ENCODE measurements at places on chromosomes 2 and 18. TPM values are rescaled to one million over a fixed set of nuclear protein-coding genes. Genes with fewer than 3 reads are reported as not detected.
A peak's percentile ranks its signal among the peaks of the same experiment; 100 is the strongest.

The TUBA4A gene
- polyA plus RNA-seq = 35.6 TPM

DNA sequence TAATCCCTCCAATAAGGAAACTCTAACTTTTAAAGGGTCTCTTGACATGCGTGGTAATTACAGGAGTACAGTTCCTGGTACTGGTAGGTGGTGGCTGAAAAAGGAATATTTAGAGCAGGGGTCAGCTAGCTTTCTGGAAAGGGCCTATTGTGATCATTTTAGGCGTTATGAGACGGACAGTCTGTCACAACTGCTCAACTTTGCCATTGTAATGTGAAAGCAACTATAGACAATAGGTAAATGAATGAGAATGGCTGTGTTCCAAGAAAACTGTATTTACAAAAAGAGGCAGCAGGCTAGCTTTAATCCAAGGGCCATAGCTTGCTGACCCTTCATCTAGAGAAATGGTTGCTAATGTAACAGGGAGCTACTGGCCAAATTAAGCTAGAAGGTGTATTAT is 177.7 kb upstream of the LRRTM1 start:
- DNase-seq = no peak

DNA sequence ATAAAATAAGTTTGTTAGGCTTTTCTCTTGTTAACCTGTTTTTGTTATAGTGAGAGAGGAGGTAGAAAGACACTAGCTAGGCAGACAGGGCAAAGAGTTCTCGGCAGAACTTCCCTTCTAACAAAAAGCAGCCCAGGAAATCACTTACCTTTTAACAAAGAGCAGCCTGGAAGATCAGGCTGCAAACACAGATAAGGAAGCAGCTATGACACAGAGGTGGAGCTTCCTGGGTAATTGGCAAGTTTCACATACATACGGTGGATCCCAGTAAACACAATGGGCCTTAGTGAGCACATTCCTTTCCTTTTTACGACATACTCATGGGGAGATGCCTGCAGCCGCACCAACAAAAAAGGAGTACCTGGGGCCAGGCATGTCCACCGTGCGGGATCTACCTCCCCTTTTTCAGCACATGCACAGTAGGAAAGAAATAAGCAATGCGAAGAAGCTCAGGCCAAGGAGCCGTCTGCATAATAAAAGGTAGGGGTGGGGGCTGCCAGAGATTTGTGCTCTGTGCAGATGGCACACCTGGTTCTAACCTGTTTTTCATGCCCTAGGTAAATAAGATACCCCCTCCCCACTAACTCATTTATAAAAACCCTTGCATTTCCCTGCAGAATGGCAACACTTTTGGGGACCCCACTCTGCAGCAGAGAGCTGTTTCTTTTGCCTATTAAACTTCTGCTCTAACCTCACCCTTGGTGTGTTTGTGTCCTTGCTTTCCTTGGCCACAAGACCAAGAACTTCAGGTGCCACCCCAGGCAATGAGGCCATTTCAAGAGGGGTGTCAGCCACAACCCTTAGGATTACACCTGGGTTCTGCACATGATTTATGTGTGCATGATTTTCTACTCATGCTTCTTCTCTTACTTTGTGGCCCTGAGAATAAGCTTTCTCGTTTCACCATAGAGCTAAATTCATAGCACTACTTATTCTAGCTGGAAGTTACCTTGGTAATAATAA is 26.5 kb downstream of the MDH1 start:
- DNase-seq = peak; percentile 55

- no peak for DNase-seq
Measured at GRCh38 chr18:52766002-52766545, 426.1 kb downstream of the DCC start.

GRCh38 chr18:39496986-39497385 is 1931.4 kb upstream of the CELF4 start:
- DNase-seq = no peak

- DNase-seq = peak; percentile 18
Measured at GRCh38 chr2:133521146-133521745, 47.0 kb downstream of the NCKAP5 start.

DNA sequence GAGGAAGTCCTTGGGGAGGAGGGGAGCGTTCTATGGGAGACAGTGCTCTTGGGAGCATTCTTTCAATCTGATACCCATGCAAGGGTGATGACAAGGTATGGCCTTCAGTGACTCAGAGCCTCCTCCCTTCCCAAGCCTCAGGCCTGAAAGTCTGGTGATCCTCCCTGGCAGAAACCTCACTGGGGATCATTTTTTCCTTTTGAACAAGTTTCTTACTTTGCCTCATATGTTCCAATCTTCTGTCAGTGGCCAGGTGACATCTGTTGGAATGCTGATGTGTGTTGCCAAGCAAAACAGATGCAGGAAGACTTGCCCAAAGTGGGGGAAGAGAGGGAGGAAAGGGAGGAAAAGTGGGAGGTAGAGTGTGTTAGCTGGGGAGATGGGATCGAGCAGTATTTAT is 224.8 kb downstream of the NEDD4L start:
- peak; percentile 55 for DNase-seq

The DLGAP1 gene
- polyA plus RNA-seq = 0.09 TPM

The SCRN3 gene
- 8.0 TPM for polyA plus RNA-seq

The ASB18 gene
- not detected for polyA plus RNA-seq

The PIEZO2 gene
- 2.2 TPM for polyA plus RNA-seq

The DIPK1C gene
- polyA plus RNA-seq = not detected

DNA sequence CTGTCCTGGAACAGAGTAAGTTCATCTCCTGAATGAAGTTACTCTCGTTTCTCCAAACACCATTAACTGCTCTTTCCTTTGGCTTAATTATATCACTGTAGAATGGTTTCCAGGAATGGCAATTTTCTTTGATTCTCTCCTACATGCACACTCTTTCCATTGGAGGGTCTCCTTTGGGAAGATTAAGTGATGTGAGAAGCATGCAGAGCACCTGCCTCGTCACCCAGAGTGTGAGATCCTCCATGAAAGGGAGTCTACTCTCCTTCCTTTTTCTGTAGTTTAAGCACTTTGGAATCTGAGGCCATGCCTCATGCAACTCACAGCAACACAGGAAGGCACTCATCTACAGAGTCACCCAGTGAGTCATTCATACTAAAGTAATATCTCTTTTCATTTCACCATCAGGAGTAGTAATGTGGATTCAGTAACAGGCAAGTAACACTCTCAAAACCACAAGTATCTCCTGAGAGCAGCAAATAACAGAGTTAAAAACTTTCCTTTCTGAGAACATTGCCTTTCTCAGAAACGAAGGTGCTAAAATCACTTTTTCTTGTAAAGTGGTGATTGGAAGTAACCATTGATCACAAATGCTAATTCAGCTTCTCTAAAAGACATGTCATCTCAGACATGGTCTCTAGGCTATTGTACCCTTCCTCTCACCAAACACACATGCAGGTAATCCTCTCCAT is 52.8 kb upstream of the IL1RL1 start:
- peak; percentile 97 for DNase-seq

GRCh38 chr2:35731674-35732073 is 623.9 kb upstream of the CRIM1 start:
- no peak for DNase-seq

The IL1RN gene
- polyA plus RNA-seq = not detected

- DNase-seq = no peak
Measured at GRCh38 chr2:46248171-46248570, 49.0 kb upstream of the EPAS1 start.

- peak; percentile 66 for DNase-seq
Measured at GRCh38 chr2:218691234-218691633, 19.3 kb downstream of the STK36 start.

DNA sequence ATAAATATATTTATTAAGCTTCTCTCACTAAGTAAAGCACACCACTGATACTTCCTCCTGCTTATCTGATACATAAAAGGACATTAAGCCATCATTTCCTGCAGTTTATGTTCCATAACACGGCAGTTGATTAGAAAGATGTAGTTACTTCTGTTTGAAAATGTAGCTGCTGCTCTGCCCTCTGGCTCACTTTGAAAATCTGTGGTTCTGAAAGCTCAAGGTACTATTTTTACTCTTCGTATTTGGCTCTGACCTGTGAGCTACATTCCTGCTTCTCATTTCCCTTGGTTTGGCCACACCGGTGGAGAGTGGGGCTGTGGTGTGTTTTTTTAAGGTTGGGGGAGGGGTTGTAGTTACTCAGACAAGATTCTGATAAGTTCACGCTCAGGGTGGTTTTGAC is 12.8 kb upstream of the TTN start:
- DNase-seq = no peak

The DES gene
- polyA plus RNA-seq = 4.0 TPM

The ZNG1B gene
- 11.2 TPM for polyA plus RNA-seq

The MEP1B gene
- not detected for polyA plus RNA-seq

- DNase-seq = no peak
Measured at GRCh38 chr2:238912916-238913875, 65.3 kb downstream of the TWIST2 start.

The PLGLB1 gene
- 0.19 TPM for polyA plus RNA-seq

- DNase-seq = no peak
Measured at GRCh38 chr2:5537180-5537688, 154.9 kb upstream of the SOX11 start.

DNA sequence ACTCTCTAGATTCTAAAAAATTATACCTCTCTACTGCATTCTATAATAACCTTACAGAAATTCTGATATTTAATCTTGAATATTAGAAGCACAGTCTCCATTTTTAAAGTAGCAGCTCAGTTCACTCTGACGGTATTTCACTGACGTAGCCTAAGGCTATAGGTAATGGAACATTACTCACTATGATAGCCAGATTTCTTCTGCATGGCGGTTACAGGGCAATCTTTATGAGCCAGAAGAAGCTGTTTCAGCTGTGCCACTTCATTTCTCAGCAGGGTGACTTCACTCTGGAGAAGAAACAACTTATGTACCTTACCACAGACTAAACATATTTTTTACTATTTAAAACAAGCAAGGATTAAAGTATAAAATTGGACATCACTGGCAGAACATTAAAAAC is 75.3 kb upstream of the CHN1 start:
- DNase-seq = no peak

The SP9 gene
- polyA plus RNA-seq = not detected

The MRO gene
- polyA plus RNA-seq = not detected

The MDH1B gene
- polyA plus RNA-seq = 0.38 TPM

The FER1L5 gene
- polyA plus RNA-seq = 0.15 TPM

- no peak for DNase-seq
Measured at GRCh38 chr2:238439917-238440316, 13.2 kb downstream of the ASB1 start.

The ARHGAP15 gene
- polyA plus RNA-seq = not detected

The ASXL2 gene
- polyA plus RNA-seq = 4.9 TPM

- peak; percentile 86 for DNase-seq
Measured at GRCh38 chr2:19358242-19359020, at the start of gene OSR1. OSR1 (minus strand) TSS chr2:19358623; CDS start chr2:19353805, 4,818 bp downstream.

The TUBB8B gene
- polyA plus RNA-seq = not detected

DNA sequence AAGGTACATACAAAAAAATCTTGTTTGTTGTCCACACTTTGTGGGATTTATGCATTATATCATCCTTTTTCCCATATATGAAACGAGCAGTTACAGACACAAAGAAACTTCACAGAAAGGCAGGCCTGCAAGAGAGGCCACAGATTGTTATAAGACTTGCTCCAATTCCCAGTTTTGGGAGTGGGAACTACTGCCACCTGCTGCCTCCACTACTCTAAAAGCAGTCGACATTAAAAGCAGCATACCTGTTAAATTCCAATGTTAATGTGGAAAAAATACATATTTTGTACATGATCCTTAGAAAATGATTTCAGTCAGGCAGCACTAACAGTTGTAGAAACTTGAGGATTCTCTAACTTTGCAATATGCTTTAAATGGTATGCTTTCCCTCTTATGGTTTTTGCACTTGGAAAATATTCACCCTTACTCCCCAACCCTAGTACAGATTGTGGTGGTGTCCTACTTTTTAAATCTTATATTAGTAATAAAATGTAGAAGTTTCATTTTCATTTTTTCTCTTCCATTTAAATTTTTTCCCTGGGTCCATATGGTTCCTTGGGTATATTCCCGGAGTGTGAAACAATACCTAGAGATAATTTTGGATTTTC is 37.9 kb downstream of the SLC38A11 start:
- peak; percentile 36 for DNase-seq

GRCh38 chr2:14540015-14540414 is 92.5 kb upstream of the LRATD1 start:
- DNase-seq = peak; percentile 45

The FOXD4L1 gene
- polyA plus RNA-seq = not detected

DNA sequence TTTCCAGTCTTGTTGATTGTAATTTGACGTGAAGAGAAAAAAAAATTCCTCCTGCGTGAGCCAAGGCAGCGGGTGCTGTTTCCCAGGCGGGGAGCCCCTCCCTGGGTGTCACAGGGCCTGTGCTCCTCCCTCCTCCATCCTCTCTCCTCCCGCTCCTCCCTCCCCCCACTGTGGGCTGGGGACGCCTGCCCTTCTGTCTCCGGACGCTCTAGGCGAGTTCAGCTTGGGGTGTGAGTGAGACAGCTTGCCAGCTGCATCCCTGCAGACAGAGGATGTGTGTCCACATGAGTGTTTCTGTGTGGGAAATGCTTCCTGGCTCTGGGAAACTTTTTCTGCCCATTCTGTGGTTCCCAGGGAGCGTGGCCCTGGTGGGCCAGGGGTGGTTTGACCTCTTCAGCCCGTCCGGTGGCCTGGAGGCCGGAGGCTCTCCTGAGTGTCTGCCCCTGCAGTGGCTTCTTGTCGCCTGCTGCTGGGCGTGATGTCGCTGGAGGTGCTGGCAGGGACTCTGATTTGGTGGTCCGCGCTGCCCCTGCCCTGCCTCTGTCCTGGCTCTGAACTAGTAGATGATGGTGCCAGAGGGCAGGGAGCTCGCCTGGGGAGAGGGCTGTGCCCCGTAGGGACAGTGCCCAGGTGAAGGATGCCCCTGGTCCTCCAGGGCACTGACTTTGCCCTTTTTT is 96.4 kb downstream of the USP40 start:
- DNase-seq = no peak

- no peak for DNase-seq
Measured at GRCh38 chr2:166882851-166883250, 5.4 kb upstream of the XIRP2 start.

The C2orf15 gene
- polyA plus RNA-seq = not detected
